ENCODE measurements at places on chromosomes 11 and 22.

DNA sequence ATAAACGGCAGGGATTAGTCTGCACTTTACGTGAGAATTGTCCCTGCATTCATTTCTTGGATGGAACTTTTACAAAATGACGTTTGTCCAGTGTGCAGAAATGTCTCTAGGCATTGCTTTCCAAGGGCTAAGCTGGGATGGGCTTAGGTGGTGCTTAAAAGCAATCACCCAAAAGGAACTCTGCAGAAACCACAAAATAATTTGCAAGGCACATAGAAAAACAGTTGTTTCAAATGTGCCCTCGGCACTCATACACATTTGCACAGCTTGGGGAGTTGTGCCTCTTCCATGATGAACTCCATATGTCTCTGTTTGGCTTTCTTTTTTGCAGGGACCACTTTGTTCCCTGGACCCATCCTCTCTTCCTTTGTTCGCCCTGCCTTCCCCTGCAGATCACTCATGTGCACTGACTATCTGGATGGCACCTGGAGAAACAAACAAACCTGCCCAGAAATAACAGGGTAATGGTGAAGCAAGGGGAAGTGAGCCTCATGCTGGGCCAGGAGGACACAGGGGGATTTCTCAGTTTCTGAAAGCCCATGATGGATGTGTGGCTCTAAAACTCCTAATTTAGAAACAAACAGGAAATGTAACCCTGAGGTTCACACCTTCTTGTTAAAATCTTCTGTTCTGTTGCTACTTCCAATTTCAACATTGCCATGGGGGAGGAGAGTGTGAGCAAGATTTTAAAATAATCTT is 150.2 kb downstream of the SNX19 start:
- ATAC-seq: no peak

DNA sequence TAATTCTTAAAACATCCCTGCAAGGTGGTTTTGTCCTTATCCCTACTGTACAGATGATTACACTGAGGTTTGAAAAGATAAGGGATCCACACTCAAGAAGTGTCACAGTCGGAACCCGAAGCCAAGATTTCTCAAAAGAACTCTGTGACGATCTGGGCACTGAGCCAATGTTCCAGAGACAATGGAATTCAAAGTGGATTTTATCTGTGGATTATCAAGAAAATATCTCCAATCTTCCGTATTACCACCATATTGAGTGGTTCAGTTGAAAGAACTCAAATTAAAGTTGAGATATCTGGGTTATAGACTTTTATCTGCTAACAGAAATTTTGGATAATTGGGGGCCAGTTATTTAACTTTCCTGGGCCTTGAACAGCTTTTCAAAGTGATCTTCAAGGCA is 100.0 kb upstream of the GRAMD1B start:
- no peak for ATAC-seq

DNA sequence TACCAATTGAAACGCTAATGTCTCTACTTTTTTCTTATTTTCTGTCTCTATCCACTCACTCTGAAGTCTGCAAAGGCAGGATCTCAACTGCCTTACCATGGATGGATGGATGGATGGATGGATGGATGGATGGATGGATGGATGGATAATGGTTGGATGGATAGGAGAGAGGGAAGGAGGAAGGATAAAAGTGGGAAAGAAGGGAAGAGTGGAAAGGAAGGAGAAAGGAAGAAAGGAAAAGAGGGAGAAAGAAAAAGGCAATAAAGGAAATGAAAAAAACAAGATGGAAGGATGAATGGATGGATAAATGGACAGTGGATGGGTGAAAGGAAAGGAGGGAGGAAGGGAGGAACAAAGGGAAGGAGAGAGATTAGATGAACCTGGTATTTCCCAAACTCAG is 506.0 kb downstream of the MN1 start:
- no peak for ATAC-seq

- no peak for ATAC-seq
These were observed 98.5 kb downstream of the SMCO4 start for GRCh38 chr11:93444617-93445073.

- ATAC-seq: no peak
These were observed 87.1 kb upstream of the SHANK2 start for GRCh38 chr11:71339396-71339881.

DNA sequence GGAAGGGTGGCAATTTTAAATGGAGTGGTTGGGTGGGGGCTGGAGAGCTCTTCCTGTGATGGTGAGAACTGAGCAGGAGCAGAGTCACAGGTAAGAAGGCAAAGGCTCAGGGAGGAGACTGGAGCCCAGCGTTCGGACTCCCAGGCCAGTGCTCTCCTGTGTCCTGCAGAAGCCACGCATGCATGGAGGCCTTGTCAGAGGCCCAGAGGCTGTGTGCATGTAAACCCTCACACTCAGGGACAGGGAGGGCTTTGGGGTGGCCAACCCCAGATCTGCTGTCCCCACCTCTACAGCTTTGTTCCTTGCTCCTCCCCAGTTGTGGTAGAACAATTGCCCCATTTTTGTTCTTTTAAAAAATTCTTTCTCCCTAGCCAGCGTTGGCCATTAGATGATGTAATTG is 130.4 kb upstream of the PARVA start:
- ATAC-seq: no peak

DNA sequence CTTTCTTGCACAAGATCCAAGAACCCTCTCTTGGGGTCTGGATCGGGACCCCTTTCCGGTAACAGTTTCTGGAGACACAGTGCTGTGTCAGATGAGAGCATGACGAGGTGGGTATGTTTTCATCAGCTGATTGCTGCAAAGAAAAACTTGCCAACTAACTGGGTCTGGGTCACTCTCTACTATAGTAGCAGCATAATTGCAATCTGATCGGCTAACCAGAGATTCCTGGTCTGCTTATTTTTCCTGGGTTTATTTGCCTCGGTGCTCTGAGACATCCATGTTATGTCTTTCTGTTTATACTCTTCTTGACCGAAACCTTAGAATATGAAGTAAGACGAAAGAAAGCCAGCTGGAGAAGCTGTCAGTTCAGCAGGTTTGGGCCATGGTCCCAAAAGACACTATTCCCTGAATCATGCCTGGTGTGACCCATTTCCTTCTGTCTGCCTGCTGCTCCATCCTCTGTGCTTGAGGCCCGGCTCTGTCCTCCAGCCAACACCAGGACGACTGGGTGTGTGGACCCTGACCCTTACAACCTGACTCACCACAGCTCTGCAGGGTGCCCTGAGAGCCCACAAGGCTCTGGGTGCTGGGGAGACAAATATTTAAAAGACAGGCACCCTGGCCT is 24.1 kb upstream of the CLMP start:
- no peak for ATAC-seq

All from SK-N-SH treated with all-trans-retinoic acid at 6 μM for 48 hours (cell line).